Retinal pigment epithelial cell (primary cell): ENCODE measurements at places on chromosomes 5 and 9.

- no peak for DNase-seq
These were observed 26.3 kb upstream of the CORO2A start for GRCh38 chr9:98218562-98219363.

DNA sequence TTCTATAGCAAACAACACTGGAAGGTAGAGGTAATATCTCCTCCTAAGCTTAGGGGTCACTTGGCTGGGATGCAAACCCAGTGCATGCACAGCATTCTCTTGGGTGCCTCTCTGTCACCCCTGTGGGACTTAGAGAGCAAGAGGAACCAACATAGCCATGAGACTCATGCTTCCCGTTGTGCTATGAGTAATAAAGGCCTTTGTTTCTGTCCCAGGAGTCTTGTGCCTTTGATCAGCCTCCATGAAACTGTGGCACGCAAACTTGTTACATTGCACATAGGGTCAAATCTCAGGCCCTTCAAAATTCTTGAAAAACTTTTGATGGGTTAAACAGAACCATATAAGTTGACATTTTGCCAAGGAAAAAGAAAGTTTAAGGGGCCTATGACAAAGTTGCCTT, 272.8 kb downstream of the TAF11L14 start:
- DNase-seq: no peak

- no peak for DNase-seq
These were observed 76.7 kb downstream of the DROSHA start for GRCh38 chr5:31455172-31455571.

GRCh38 chr9:83623679-83624076, 735 bp downstream of the IDNK start:
- no peak for DNase-seq
